Pancreas (tissue), 10 donors: ENCODE measurements at places on chromosomes 7 and 10. TPM values are rescaled to one million over a fixed set of nuclear protein-coding genes. Genes with fewer than 3 reads are reported as not detected.

The CYP2C8 gene
- 2.6 TPM for total RNA-seq

- no peak for DNase-seq
These were observed 40.6 kb upstream of the BMPR1A start for GRCh38 chr10:86715836-86716235.

- DNase-seq, result no peak
These were observed 417.1 kb downstream of the DNAJB6 start for GRCh38 chr7:157753713-157754415.

DNA sequence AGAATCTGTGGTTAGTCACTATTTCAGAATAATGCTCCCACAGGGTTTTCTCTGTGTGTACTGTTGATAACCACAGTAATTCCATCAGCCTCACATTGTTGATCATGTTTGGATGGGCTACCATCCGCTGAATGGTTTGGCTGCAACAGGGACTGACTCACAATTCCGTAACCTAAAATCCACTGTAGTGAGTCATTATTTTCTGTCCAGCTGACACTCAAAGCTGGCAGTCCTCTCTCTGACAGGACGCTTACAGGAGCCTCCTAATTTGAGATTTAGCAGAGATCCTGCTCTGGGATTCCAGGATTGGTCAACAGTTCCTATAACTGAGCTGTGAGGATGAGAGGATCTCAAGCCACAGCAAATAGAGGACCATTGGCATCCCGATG, 32.7 kb downstream of the VWA2 start:
- DNase-seq, result no peak

GRCh38 chr7:118350260-118350659, 125.8 kb downstream of the ANKRD7 start:
- DNase-seq, result no peak

- DNase-seq, result no peak
These were observed 243.9 kb downstream of the GRID1 start for GRCh38 chr10:86122646-86123045.

DNA sequence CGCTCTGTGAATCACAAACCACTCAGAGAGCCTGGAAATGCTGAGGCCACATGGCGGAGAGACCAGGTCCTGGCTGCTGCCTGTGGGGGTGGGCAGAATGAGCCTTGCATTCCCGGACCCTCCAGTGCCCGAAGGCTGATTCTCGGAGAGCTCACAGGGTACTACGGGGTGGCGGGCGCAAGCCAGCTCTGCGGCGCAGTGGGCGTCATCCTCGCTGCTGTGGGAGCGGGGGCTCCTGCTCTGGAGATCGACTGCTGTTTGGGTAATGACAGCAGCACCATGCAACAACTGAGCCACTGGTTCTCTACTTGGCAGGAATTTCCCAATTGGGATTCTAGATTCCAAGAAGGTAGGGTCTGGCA, 108.0 kb downstream of the PTPRN2 start:
- DNase-seq, result no peak

GRCh38 chr10:72085864-72086465, 2.4 kb downstream of the SPOCK2 start:
- DNase-seq, result no peak

The MKX gene
- total RNA-seq, result 0.21 TPM

The SDK1 gene
- total RNA-seq, result 23.4 TPM
